ENCODE measurements at places on chromosomes 11 and 22.
A peak's percentile ranks its signal among the peaks of the same experiment; 100 is the strongest.

GRCh38 chr22:38248280-38248679, 24.5 kb downstream of the TMEM184B start:
- DNase-seq: no peak

- no peak for DNase-seq
Measured at GRCh38 chr22:27298332-27298731, 503.2 kb downstream of the MN1 start.

- no peak for DNase-seq
Measured at GRCh38 chr22:18987765-18988164, 51.7 kb upstream of the PRODH start.

DNA sequence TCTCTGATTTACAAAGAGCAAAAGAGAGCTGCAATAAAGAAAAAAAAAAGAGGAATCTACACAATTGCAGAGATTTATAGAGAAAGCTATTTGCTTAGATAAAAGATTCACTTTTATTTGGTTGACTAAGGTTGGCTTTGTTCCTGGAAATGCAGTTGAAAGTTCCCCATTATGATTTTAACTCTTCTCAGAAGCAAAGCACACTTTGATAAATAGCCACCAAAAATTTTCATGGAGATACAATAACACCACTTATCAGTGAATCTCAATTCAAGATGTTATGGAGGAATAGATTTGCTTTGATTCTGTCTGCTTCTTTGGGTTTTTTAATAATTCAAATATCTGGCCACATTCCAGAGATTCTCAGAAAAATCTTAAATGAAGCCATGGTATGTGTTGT, 88.5 kb upstream of the ANO3 start:
- DNase-seq: no peak

- peak; percentile 21 for DNase-seq
Measured at GRCh38 chr11:27081056-27081455, 40.4 kb downstream of the BBOX1 start.

DNA sequence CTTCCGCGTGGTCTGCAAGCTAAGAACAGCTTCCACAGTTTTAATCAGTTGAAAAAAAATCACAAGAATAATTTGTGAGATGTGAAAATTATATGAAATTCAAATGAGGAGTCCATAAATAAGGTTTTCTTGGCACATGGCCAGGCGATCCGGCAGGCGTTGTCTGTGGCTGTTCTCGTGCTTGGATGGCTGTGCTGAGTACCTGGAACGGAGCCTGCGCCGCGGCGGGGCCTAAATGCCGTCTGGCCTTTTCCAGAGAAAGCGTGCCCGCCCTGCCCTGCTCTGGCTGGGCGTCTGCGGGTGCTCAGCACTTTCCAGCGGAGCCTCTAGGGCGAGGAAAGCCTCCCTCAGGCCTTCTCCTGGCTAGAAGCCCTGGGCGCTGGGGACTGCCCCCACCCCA, 41.8 kb downstream of the OSBPL5 start:
- peak; percentile 45 for DNase-seq

- DNase-seq: no peak
Measured at GRCh38 chr11:76987203-76987602, 47.0 kb upstream of the B3GNT6 start.

GRCh38 chr11:69841859-69842698, 22.9 kb upstream of the FGF3 start:
- DNase-seq: no peak

GRCh38 chr11:130886704-130887103, 29.6 kb downstream of the SNX19 start:
- no peak for DNase-seq

- DNase-seq: no peak
Measured at GRCh38 chr11:78187366-78188285, 800 bp downstream of the KCTD21 start.

DNA sequence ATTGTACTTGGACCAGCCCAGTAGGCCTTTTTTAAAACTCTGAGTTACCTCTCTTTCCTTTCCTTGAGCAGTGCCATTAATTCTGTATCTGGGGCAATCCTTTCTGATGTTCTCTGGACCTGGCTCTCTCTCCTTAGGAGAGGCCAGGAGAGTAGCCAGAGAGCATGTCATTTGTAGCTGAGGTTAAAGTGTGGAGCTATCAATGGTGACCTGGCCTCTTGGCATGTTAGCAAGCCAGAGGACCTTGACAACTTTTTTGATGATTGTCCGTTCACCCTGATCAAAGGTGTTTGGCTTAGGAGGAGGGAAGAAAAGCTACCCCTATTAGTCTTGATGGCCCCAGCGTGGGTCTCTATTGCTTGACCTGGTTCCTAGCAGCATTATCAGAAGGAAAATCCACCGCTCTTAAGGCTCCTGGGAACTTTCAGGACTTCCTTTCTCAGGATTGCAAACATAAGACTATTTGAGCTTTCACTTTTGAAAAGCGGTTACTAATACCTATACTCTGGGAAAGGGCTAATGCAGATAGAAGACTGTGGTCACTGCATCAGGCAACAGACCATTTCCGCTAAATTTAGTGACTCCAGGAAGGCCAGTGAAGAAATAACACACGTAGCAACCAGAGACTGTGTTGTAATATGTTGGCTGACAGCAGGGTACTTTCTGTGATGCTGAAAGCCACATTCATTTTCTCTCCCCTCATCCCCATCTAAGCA, 18.2 kb downstream of the LIMK2 start:
- DNase-seq: peak; percentile 51

DNA sequence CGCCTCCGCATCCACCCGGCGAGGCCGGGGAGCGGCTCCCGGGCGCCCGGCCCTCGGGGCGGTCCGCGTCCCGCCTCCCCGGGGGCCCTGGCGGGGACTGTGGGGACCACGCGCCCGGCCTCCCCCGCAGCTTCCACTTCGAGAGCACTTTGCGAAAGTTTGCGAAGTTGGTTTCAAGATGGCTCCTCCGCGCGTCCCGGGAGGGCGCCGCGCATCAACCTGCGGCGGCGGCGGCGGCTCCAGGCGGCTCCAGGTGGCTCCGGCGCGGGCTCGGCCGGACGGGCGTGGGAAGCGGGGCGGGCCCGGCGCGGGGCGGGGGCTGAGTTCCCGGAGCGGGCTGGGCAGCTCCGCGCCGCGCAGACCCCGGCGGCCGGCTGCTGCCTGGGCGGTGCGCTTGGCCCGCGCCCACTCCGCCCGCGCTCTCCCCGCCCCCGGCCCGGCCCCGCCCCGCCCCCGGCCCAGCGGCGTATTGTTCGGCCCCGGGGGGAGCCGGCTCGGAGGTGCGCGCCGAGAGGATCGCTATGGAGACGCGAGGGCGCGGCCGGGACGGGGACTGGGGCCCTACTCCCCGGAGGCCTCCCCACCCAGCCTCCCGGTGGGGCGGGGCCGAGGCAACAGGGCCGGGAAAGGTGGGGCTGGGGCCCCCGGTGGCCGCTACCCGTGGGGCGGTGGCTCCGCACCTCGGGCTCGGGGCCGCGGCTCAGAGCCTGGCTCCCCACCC, at the start of gene CELSR1:
CELSR1 (minus strand) TSS at position 396 of the 721 bp plus-strand sequence. CDS start 450 bp downstream, outside the sequence.
- DNase-seq: no peak

GRCh38 chr22:36324414-36324813, 63.4 kb downstream of the MYH9 start:
- no peak for DNase-seq

DNA sequence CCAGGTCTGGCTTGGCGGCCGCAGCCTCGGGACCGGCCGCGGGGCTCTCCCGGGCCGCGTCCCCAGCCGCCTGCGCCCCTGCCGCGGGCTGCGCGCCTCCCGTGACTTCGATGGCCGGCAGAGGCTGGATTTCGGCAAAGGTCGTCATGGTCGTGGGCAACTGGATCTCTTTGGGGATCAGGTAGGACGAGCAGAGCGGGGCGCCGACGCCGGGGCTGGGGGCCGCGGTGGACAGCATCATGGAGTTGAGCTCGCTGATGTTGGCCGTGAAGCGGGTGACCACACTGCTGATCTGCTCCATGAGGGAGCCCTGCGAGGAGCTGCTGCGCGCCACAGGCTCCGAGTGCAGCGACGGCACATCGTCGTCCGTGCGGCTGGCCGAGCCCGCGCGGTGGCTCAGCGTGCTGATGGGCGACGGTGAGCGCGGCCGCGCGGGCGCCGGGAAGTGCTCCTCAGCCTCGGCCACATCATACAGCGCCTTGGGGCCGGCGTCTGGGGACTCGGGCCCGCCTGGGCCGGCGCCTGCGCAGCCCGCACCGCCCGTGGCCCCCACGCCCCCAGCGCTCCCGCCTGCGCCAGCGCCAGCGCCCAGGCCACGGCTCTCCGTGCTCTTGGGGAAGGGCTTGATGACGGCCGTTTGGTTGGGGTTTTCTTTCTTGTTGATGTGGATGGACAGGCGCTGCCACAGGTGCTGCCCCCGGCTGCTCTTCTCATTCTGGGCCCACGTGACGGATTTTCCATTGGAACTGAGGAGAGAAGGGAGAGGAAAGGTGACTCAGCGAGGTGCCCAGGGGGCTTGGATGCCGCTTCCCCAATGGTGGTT, 171.4 kb upstream of the CTSC start:
- DNase-seq: peak; percentile 19

DNA sequence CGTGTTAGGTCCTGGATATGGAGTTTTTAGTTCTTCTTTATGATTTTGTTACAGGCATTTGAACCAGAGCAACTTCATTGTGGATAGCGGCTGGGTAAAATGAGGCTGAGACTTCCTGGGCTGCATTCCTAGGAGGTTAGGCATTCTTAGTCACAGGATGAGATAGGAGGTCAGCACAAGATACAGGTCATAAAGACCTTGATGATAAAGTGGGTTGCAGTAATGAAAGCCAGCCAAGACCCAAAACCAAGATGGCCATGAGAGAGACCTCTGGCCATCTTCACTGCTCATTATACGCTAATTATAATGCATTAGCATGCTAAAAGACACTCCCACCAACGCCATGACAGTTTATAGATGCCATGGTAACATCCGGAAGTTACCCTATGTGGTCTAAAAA, 23.4 kb upstream of the CLMP start:
- no peak for DNase-seq

DNA sequence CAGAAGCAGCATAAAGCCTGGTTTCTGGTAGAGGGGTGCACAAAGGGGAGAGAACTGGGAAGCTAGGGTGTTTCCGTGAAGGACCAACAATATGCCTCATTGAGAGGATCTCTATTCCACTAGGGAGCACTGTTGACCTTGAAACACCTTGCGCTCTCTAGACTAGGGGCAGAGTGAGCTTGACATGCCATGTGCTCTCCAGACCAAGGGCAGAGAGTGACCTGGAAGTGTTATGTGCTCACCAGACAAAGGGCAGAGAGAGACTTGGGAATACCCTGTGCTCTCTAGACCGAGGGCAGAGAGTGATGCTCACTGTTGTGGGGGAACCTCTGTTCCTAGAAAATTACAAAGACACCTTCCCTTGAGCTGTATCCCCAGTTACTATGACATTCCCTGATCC, 15.2 kb upstream of the EI24 start:
- DNase-seq: no peak

DNA sequence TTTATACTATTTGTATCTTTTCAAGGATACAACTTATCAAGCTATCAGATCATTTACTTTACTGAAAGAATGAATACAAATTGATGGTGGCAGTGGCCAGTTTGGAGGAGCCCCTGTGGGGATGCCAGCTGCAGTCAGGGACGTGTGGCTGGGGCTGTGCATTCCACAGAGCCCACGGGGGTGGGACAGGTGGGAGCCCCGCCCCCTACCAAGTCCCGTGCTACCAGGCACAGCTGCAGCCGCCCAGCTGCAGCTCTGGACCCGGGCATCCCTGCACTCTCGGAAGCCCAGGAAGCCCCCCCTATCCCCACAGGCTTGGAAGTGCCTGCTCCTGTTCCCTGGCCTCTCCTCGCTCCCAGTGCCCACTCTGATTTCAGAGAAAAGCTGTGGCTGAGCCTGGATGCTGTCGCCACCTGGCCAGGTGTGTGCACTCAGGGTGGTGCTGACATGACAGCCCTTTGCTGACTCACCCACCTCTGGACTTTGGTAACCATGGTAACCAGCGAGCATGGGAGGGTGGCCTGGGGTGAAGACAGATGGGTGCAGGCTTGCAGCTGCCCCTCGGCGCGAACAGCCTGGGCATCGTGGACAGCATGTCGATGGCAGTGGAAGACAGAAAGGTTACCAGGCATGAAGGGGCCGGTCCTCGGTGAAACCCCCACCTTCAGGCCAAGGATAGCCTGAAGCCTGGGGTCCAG, 138.1 kb downstream of the SBF2 start:
- no peak for DNase-seq

DNA sequence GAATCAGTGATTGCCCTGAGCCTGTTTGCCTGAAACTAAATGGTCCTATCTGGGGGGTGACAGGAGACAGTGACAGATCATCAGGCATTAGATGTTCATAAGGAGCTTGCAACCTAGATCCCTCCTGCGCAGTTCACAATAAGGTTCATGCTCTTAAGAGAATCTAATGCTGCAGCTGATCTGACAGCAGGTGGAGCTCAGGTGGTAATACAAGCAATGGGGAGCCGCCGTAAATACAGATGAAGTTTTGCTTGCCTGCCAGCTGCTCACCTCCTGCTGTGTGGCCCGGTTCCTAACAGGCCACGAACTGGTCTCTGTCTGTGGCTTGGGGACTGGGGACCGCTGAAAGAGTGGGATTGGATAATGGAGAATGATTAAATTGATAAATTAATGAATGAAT, 14.0 kb downstream of the NOX4 start:
- no peak for DNase-seq

DNA sequence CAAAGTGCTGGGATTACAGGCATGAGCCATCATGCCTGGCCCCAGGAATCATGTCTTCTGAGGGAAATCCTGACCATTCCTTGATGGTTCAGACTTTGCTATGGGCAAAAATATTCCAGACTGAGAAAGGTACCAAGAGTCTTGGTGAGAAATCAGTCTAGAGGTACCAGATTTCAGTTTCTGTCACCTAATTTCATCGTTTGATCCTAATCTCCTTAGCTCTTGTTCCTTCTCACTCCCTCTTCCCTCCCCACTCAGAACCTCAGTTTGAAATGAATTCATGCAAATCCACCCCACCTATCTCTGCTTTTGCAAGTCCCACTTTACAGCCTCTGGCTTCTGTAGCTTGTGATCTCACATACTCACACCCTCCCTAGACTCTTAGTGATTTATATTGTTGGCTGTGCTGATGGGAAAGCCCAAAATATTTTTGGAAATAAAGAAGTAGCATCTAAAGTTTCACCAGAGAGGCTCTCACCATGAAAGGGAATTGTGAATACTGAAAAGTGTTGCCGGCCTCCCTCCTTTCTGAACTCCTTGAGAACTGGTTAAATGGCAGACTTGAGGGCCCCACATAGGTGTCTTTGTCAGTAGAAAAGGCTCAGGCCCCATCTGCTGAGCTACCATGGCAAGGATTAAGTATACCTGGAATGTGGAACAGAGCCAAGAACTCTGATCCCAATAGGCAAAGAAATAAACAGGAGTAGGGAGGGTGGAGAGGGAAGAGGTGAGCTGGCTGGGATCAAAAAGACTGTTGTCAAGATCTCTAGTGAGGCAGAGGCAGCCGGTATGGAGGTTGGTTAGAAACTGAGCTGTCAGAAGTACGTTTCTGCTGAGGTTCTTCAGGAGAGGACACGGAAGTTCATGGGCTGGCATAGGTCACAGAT, 190.5 kb upstream of the MTMR2 start:
- DNase-seq: no peak

DNA sequence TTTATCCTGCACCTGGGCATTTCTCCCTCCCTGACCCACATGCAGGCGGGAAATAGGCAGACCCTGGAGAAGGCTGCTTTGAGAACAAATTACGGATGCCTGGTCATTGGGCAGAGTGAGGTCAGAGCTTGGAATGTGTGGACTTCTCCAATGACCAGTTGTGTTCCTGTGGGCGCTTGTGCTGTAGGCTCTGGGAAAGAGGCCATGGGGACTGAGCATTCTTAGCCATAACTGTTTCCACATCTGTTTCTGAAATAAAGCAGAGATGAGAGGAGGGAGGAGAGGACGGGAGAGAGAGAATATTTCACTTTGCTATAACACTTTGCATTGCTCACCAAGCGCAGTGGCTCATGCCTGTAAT, 11.2 kb upstream of the TMEM184B start:
- DNase-seq: peak; percentile 97

All from AG10803 (cell line).